ENCODE measurements at places on chromosomes 11 and 22. TPM values are rescaled to one million over a fixed set of nuclear protein-coding genes. Genes with fewer than 3 reads are reported as not detected.

DNA sequence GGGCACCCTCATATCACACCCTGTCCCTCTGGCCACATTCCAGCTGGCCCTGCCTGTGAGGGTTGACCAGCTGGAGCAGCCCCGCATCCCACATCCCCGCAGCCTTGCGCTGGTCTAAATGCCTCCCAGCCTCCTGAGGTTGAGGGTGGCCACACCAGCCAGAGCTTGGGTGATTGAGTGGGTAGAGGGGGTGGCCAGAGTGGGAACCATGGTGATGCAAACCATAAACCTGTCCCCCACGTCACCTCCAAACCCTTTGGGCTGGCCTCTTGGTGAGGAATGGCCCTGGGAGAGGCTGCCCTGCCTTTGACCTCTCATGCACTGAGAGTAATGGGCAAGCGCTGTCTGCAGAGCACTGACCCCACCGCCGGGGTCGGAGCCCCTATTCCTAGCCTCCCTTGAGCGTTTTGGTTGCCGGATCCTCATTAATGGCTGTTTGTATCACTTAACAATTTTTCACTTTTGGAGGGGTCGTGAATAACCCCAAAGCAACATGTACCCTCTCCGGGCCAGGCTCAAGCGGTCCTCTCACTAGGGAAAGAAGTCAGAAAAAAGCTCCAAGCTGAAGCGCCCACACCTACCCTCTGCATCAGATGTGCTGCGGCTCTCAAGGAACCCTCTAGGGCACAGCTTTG is 16.0 kb upstream of the KCNQ1OT1 start:
- no peak for DNase-seq
- no peaks in the 10 kb centered on the region for H3K27me3 ChIP-seq
- H3K36me3 ChIP-seq: no peaks in the 10 kb centered on the region
- no peak overlapping the region for H3K27ac ChIP-seq
- no peaks in the 10 kb centered on the region for H3K4me1 ChIP-seq
- H3K4me3 ChIP-seq: no peak overlapping the region

- H3K4me1 ChIP-seq: no peaks in the 10 kb centered on the region
- no peak overlapping the region for H3K4me3 ChIP-seq
- H3K27me3 ChIP-seq: no peaks in the 10 kb centered on the region
These were observed 615.7 kb upstream of the LRRC4C start for GRCh38 chr11:42075180-42075579.

- no peaks in the 10 kb centered on the region for H3K4me1 ChIP-seq
- H3K27ac ChIP-seq: no peak overlapping the region
- no peak overlapping the region for H3K4me3 ChIP-seq
- H3K36me3 ChIP-seq: no peaks in the 10 kb centered on the region
- DNase-seq: no peak
These were observed 130.8 kb downstream of the CEP164 start for GRCh38 chr11:117458275-117459122.

- H3K27me3 ChIP-seq: peaks cover 15% of the 10 kb centered on the region
- no peak overlapping the region for H3K27ac ChIP-seq
These were observed 368.5 kb upstream of the NARS2 start for GRCh38 chr11:78943154-78943553.

DNA sequence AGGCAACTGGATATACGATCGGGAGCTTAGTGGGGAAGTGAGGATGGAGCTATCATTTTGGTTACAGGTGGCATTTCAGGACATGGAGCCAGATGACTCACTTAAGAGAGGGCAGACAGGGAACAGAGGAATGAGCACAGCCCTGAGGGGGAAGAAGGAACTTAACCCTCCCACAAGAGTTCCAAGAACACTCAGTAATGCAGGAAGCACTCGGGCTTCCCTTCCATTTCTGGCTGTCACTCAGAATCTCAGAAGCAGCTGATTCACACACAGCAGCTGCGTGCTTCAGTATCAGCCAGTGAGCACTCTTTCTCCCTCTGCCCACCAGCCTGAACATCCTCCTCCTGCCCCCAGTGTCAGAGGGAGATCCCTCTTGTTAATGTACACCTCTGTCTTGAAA is 34.8 kb downstream of the EFCAB6 start:
- no peaks in the 10 kb centered on the region for H3K4me1 ChIP-seq
- no peak overlapping the region for H3K27ac ChIP-seq
- no peak for DNase-seq
- H3K4me3 ChIP-seq: no peak overlapping the region
- H3K36me3 ChIP-seq: no peaks in the 10 kb centered on the region

- peak overlapping the region; percentile 100 for H3K4me3 ChIP-seq
- peak overlapping the region; percentile 100 for H3K27ac ChIP-seq
- H3K27me3 ChIP-seq: no peaks in the 10 kb centered on the region
- DNase-seq: no peak
These were observed 648 bp downstream of the PAFAH1B2 start for GRCh38 chr11:117144477-117145392.

- H3K27me3 ChIP-seq: no peaks in the 10 kb centered on the region
- H3K27ac ChIP-seq: no peak overlapping the region
- no peak for DNase-seq
- no peaks in the 10 kb centered on the region for H3K36me3 ChIP-seq
- no peak overlapping the region for H3K4me3 ChIP-seq
- peaks cover 25% of the 10 kb centered on the region for H3K4me1 ChIP-seq
These were observed 3.4 kb upstream of the RCOR2 start for GRCh38 chr11:63920126-63920938.

GRCh38 chr22:45460288-45461109 is 42.2 kb upstream of the FBLN1 start:
- H3K27ac ChIP-seq: no peak overlapping the region
- no peaks in the 10 kb centered on the region for H3K36me3 ChIP-seq
- H3K27me3 ChIP-seq: no peaks in the 10 kb centered on the region
- H3K4me3 ChIP-seq: no peak overlapping the region

DNA sequence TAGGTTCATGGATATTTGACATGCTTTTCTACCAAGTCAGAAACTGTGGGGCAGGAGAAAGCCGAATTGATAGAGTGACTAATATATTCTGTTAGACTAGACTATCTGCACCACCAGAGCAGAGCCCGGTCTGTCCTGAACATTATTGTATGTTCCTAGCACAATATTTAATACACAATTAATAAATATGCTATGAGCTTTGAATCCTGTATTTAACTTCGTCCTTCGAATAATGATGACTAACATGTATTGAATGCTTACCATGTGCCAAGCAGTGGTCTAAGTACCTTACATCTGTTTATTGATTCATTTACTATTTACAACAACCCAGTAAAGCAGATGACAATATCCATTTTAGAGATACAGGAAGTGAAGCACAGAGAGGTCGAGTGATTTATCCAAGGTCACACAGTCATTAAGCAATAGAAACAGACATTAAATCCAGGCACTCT is 44.8 kb upstream of the ANO3 start:
- no peak for DNase-seq
- no peaks in the 10 kb centered on the region for H3K4me1 ChIP-seq
- H3K27ac ChIP-seq: no peak overlapping the region
- no peaks in the 10 kb centered on the region for H3K27me3 ChIP-seq

DNA sequence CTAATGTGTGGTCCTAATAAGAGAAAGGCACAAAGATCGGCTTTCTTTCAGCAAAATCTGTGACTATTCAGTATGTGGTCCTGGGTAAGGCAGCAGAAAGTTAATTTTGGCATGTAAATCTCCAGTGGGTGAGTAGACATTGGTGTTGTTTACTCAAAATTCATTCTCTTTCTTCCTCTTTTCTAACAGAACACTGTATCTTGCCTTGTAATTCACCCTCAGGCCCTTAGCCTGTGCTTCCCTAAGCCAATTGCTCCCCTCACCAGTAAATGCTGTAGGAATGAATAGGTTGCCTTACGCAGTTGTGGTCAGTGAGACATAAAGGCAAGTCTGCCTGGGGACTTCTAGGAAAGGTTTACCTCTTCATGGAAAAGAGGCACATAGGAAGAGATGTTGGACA is 49.9 kb upstream of the PDE3B start:
- DNase-seq: no peak
- no peaks in the 10 kb centered on the region for H3K27me3 ChIP-seq

GRCh38 chr22:47621253-47621652 is 858.8 kb downstream of the TBC1D22A start:
- no peak overlapping the region for H3K27ac ChIP-seq
- H3K4me3 ChIP-seq: no peak overlapping the region
- no peaks in the 10 kb centered on the region for H3K36me3 ChIP-seq
- H3K4me1 ChIP-seq: no peaks in the 10 kb centered on the region

DNA sequence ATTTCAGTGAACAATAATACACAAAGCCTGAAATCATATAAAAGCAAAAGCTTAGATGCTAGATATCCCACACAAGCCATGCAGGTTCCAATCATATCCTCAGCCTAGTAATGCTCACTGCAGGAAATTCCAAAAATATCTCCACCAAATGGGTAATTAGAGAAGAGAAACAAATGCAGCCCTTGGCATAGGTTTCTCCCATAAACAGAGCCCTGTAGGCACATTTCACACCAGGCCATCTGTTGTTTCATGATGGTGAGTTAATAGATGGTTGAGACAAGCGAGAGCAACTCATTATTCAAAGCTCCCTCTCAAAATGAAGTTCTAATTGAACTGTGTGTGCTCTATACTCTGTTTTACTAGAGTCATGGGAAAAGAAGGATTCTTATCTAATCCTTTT is 154.6 kb upstream of the TRPC6 start:
- H3K27ac ChIP-seq: no peak overlapping the region
- H3K4me1 ChIP-seq: no peaks in the 10 kb centered on the region
- no peak for DNase-seq

GRCh38 chr11:78542007-78542406 is 32.7 kb downstream of the NARS2 start:
- DNase-seq: no peak
- no peaks in the 10 kb centered on the region for H3K36me3 ChIP-seq
- H3K27me3 ChIP-seq: no peaks in the 10 kb centered on the region
- no peak overlapping the region for H3K4me3 ChIP-seq
- no peaks in the 10 kb centered on the region for H3K4me1 ChIP-seq
- H3K27ac ChIP-seq: no peak overlapping the region

GRCh38 chr11:9095421-9095820 is 4.0 kb upstream of the SCUBE2 start:
- no peak for DNase-seq
- H3K36me3 ChIP-seq: no peaks in the 10 kb centered on the region
- peaks cover 7% of the 10 kb centered on the region for H3K27me3 ChIP-seq
- H3K27ac ChIP-seq: no peak overlapping the region
- H3K4me3 ChIP-seq: no peak overlapping the region
- peaks cover 11% of the 10 kb centered on the region for H3K4me1 ChIP-seq

DNA sequence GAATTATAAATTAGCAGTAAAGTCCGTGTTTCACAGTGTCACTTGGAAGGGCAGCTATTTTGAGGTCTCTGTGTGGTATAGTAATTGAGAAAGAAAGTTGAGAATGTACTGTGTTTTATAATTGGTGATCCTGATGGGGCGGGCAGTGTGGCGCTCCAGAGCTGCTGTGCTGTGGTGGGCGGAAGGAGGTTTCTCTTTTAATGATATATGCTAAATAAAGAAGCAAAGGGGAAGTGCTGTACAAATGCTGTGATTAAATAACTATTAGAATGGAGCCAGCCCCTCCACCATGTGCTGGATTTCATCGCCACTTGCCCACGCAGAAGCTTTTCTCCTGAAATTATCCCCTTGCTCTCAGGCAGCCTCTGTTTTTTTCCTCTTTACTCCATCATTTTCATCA is 24.6 kb downstream of the ATXN10 start:
- H3K27ac ChIP-seq: no peak overlapping the region
- no peak overlapping the region for H3K4me3 ChIP-seq
- peaks cover 8% of the 10 kb centered on the region for H3K4me1 ChIP-seq
- peaks cover 2% of the 10 kb centered on the region for H3K36me3 ChIP-seq
- no peaks in the 10 kb centered on the region for H3K27me3 ChIP-seq
- no peak for DNase-seq

- no peaks in the 10 kb centered on the region for H3K4me1 ChIP-seq
- H3K27me3 ChIP-seq: 0 out of 2 replicates have a peak, but pooled peaks cover 2% of the 10 kb centered on the region
- DNase-seq: no peak
- no peak overlapping the region for H3K27ac ChIP-seq
- H3K4me3 ChIP-seq: no peak overlapping the region
These were observed 196.1 kb upstream of the TBCEL start for GRCh38 chr11:120827820-120828219.

GRCh38 chr11:76010051-76010450 is 195.0 kb downstream of the UVRAG start:
- no peak overlapping the region for H3K4me3 ChIP-seq
- H3K36me3 ChIP-seq: no peaks in the 10 kb centered on the region
- no peaks in the 10 kb centered on the region for H3K4me1 ChIP-seq
- H3K27ac ChIP-seq: no peak overlapping the region

- no peak overlapping the region for H3K27ac ChIP-seq
- no peak overlapping the region for H3K4me3 ChIP-seq
- no peak for DNase-seq
- H3K36me3 ChIP-seq: no peaks in the 10 kb centered on the region
These were observed 555.8 kb downstream of the BUD13 start for GRCh38 chr11:116217006-116217405.

DNA sequence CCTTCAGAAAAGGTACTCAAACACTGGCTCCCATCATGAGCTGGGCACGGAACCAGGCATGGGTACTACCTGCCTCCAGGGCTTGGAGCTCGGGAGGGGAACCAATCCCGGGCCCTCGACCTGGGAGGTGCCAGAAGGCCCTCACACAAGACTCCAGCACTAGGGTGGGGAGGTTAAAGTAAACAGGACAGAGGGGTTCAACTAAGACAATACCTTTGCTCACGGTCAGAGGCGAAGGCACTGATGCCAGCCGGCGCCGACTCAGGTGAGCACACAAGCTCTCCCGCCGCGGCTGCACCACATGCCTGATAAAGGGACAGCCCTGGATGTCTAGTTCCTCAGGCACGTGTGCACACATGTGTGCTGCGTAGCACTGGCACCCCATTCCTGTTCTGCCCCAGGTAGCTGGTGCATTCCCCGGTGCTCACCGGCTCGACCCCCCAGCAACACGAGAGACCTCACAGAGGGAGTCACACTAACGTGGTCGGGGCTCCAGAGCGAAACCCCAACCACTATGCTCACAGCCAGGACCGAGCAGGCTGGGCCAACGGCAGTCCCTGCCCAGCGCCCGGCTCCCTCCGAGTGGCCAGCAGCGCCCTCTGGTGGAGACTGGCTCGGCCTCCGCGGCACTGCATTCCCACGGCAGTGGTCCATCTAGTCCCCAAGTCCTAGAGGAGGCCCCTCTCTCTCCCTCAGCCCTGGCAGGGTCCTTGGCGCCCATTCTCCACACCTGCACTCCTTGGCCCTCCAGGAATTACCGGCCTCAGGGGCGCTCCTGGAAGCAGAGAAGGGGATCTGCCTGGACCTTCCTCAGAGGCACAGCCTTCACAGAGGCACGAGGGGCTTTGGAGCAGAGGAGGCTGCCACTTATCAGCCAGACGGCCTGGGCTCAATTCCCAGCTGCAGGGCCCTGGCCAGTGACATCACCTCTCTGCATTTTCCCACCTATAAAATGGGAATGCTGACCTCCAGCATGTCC is 28.8 kb upstream of the MOB2 start:
- no peak overlapping the region for H3K4me3 ChIP-seq
- peak; percentile 22 for DNase-seq
- H3K27ac ChIP-seq: peak overlapping the region; percentile 10
- peaks cover 37% of the 10 kb centered on the region for H3K4me1 ChIP-seq
- H3K36me3 ChIP-seq: no peaks in the 10 kb centered on the region

GRCh38 chr11:48116437-48117228 is 100.0 kb upstream of the OR4B1 start:
- no peaks in the 10 kb centered on the region for H3K27me3 ChIP-seq
- H3K4me3 ChIP-seq: no peak overlapping the region
- no peak for DNase-seq

APOA4 gene
- total RNA-seq: not detected

SCGB1C1 gene
- total RNA-seq: not detected

ABCC8 gene
- 0.18 TPM for total RNA-seq

ACTN3 gene
- total RNA-seq: 0.13 TPM

KREMEN1 gene
- 2.2 TPM for total RNA-seq

CNTN5 gene
- total RNA-seq: not detected

C11orf97 gene
- not detected for total RNA-seq

All from Panc1 (cell line).